Pulmonary artery endothelial cell (primary cell): ENCODE measurements at places on chromosomes 1 and 21. TPM values are rescaled to one million over a fixed set of nuclear protein-coding genes. Genes with fewer than 3 reads are reported as not detected.

The SFN gene
- 0.13 and 0.42 TPM in 2 replicates for total RNA-seq

The TTC34 gene
- total RNA-seq, result 0.07 TPM in 2 replicates

The GPR3 gene
- total RNA-seq, result 0.49 and 0.86 TPM in 2 replicates

The NPHP4 gene
- 3.7 and 4.0 TPM in 2 replicates for total RNA-seq

The WNT9A gene
- 4.1 and 4.9 TPM in 2 replicates for total RNA-seq

The C1orf87 gene
- total RNA-seq, result not detected in 2 replicates

The TBCE gene
- 24.5 and 29.6 TPM in 2 replicates for total RNA-seq

The HJV gene
- not detected in 2 replicates for total RNA-seq

The CELA3B gene
- total RNA-seq, result 0.07 and 0.26 TPM in 2 replicates

The GPR37L1 gene
- not detected in 2 replicates for total RNA-seq

The NCAM2 gene
- 0.11 and 0.40 TPM in 2 replicates for total RNA-seq

The TRIM17 gene
- total RNA-seq, result not detected in 2 replicates

The CLCN6 gene
- total RNA-seq, result 8.1 and 12.4 TPM in 2 replicates

The SMG5 gene
- total RNA-seq, result 47.6 and 95.3 TPM in 2 replicates

The TTLL10 gene
- total RNA-seq, result not detected in 2 replicates

The UBXN10 gene
- total RNA-seq, result not detected in 2 replicates

The CHAF1B gene
- 5.1 and 8.2 TPM in 2 replicates for total RNA-seq

The MSH4 gene
- total RNA-seq, result 0.13 and 0.35 TPM in 2 replicates

The CYP4A11 gene
- not detected in 2 replicates for total RNA-seq

The TMOD4 gene
- total RNA-seq, result not detected in 2 replicates

The RBP7 gene
- total RNA-seq, result 0.26 TPM in 1 of 2 replicates, not detected in the other

The OLIG1 gene
- total RNA-seq, result not detected in 2 replicates

The HOOK1 gene
- total RNA-seq, result not detected in 2 replicates

The SUMO3 gene
- total RNA-seq, result 101 and 113 TPM in 2 replicates

The ZMYND12 gene
- 0.28 and 0.40 TPM in 2 replicates for total RNA-seq

The ODR4 gene
- total RNA-seq, result 12.9 and 18.3 TPM in 2 replicates

The NTRK1 gene
- total RNA-seq, result under 0.01 and 0.14 TPM in 2 replicates

The MAP7D1 gene
- 77.1 and 91.4 TPM in 2 replicates for total RNA-seq

The TMEM54 gene
- total RNA-seq, result 53.0 and 53.6 TPM in 2 replicates

The SH2D5 gene
- total RNA-seq, result 1.4 and 3.4 TPM in 2 replicates

The ELF3 gene
- total RNA-seq, result 0.07 and 0.11 TPM in 2 replicates

The SPATA6 gene
- 1.6 and 2.7 TPM in 2 replicates for total RNA-seq

The CGN gene
- 0.71 and 0.79 TPM in 2 replicates for total RNA-seq

The SLAMF9 gene
- not detected in 2 replicates for total RNA-seq

The DNTTIP2 gene
- 30.4 and 39.9 TPM in 2 replicates for total RNA-seq

The KIF2C gene
- 26.0 and 38.3 TPM in 2 replicates for total RNA-seq

The E2F2 gene
- total RNA-seq, result 2.1 and 3.8 TPM in 2 replicates

The SPRR2G gene
- total RNA-seq, result not detected in 2 replicates

The MMP23B gene
- total RNA-seq, result 0.33 TPM in 1 of 2 replicates, not detected in the other

The MRAP gene
- not detected in 2 replicates for total RNA-seq

The OR2L2 gene
- total RNA-seq, result 0.07 TPM in 1 of 2 replicates, not detected in the other

The SETD4 gene
- 11.3 and 17.3 TPM in 2 replicates for total RNA-seq

The C1orf115 gene
- total RNA-seq, result 34.1 and 35.1 TPM in 2 replicates
